NCI-H510A treated with DMSO at 0.1 percent for 48 hours (cell line): ENCODE measurements at places on chromosomes 13 and 19.
A peak's percentile ranks its signal among the peaks of the same experiment; 100 is the strongest.

DNA sequence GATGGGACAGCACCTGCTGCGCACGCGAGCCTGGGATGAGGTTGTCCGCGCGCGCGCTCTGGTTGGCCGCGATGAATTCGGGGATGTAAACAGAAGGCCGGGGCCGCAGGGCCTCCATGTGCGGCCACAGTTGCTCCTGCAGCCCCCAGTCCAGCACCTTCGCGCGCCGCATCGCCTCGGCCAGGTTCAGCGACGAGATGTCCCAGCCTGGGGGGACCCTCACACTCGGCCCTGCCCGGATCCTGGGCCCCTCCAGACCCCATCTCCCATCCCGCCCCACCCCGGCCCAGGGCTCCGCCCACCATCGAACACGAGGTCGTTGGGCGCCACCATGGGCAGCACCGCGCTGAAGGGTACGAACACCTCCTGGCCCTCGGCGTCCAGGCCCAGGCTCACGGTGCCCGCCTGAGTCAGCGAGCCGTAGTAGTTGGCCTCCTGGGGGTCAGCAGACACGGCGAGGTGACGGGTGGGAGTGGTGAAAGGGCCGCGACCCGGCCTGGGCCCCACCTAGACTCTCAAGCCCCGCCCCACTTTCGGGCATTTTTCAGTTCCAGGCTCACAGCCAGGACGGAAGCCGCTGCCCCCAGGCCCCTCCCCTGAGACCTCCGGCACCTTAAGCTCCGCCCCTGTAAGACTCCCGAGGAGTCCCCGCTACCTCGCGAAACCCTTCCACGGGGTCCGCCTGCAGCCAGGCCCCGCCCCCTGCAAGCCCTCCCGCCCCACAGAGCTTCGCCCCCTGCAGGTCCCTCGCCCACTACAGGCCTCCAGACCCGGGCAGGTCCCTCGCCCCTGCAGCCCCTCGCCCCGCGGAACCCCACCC lies 1.1 kb downstream of the ISYNA1 start:
- DNase-seq = no peak

- no peak for DNase-seq
These were observed 5.5 kb downstream of the SIN3B start for GRCh38 chr19:16834747-16835146.

GRCh38 chr13:54949735-54950134 lies 1921.1 kb downstream of the OLFM4 start:
- no peak for DNase-seq

GRCh38 chr13:90118467-90119071 lies 1228.9 kb upstream of the MIR17HG start:
- DNase-seq = no peak

- no peak for DNase-seq
These were observed 3.9 kb upstream of the KLK15 start for GRCh38 chr19:50837300-50837699.

- no peak for DNase-seq
These were observed 69.7 kb upstream of the SIAH3 start for GRCh38 chr13:45921162-45921736.

- DNase-seq = no peak
These were observed 72.4 kb upstream of the TSC22D1 start for GRCh38 chr13:44648392-44649103.

DNA sequence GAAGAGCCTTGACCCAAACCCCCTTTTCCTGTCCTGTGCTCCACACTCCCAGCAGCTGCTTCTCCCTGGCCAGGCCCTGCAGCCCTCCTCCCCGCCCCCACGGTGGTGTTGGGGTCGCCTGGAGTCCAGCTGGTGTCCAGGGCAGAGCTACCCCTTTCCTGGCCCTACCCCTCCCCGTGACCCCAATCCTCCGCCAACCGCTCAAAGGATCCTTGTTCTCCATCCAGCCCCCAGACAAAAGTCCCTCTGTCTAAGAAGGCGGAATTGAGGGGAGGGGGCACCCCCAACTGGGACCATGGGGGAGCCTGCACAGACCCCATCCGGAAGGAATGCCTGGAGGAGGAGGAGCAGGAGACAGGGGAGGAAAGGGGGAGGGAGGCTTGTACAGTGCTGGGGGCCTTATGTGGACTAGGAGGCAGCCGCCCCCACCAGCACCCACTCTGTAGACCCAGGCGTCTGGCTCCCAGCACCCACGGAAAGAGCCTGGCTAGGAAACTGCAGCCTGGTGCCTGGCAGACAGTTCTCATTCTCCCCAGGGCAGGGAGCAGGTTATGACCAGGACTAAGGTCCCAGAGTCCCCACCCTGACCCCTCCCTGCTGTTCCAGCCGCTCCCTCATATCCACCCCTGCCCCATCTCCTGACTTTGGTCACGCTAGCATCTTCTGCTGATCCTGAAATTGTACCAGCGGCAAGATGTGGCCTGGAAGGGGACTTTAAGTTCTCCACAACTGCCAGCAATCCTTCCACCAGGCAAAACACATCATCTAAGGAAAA lies at the start of gene FXYD3:
TSS of gene FXYD3 (plus strand) at position 647 of the 775 bp plus-strand sequence. CDS start 3,554 bp downstream, outside the sequence.
- DNase-seq = no peak

- peak; percentile 64 for DNase-seq
These were observed 499 bp downstream of the LSM7 start for GRCh38 chr19:2327773-2328400.

DNA sequence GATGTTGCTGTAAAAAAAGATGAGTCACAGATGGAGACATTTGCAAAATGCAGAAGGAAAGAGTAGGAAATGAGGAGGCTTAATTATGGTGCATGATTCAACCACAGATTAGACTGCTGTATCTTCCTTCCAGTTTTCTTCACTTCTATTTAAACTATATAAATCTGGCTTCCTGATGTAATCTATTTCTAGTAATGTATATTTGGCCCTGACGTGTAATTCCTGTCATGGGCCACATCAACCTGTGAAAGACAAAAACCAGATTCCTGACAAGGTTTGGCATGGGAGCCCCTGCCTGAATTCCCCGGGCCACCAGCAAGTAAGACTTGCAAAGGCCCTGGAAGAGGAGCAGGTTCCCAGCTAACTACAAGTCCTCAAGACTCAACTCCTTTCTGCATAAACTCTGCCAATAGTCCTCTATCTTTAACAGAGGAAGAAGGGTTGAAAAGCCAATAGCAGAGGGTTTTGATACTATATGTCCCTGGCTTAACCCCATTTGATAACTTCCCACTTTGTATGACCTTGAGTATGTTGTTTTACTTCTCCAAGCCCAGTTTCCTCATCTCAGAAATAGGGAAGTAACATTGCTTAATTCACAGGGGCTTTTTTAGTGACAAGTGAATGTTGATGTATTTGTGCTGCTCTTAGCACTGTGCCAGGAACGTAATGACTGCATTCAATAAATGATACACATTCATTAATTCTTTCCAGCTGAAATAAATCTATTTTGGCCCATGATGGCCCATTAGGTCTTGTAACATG lies 172.7 kb downstream of the SPRY2 start:
- no peak for DNase-seq

DNA sequence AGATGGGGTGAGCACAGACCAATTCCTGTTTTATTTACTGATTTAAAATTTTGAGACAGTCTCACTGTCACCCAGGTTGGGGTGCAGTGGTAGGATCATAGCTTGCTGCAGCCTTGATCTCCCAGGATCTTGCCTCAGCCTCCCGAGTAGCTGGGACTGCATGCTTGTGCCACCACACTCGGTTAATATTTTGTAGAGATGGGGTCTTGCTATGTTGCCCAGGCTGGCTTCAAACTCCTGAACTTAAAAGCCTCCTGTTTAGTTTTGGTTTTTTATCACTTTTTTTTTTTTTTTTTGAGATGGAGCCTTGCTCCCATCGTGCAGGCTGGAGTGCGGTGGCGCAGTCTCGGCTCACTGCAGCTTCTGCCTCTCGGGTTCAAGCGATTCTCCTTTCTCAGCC lies 4.7 kb downstream of the UBA52 start:
- no peak for DNase-seq

GRCh38 chr13:50073340-50073739 lies 58.1 kb downstream of the KCNRG start:
- no peak for DNase-seq

- DNase-seq = peak; percentile 67
These were observed 1.1 kb downstream of the MIDN start for GRCh38 chr19:1249298-1249989.

- no peak for DNase-seq
These were observed 214.4 kb downstream of the SPRY2 start for GRCh38 chr13:80126389-80127068.

DNA sequence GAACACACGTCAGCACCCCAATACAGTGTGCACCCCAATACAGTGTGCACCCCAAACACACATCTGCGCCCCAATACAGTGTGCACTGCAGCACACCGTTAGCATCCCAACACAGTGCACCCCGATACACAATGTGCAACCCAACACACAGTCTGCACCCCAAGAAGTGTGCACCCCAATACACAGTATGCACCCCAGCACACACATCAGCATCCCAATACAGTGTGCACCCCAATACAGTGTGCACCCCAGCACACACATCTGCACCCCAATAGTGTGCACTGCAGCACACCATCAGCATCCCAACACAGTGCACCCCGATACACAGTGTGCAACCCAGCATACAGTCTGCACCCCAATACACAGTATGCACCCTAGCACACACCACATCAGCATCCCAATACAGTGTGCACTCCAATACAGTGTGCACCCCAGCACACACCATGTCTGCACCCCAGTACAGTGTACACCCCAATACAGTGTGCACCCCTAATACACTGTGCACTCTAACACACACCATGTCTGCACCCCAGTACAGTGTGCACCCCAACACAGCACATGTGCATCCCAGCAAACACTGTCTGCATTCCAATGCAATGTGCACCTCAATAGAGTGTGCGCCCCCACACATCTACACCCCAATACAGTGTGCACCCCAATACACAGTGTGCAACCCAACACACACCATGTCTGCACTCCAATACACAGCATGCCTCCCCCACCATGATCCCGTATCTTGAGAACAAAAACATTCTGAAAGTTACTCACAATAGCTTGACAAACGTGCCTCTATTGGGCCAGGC lies 855 bp upstream of the CARS2 start:
- DNase-seq = no peak

GRCh38 chr19:35149463-35149862 lies 5.1 kb upstream of the FXYD5 start:
- DNase-seq = no peak

DNA sequence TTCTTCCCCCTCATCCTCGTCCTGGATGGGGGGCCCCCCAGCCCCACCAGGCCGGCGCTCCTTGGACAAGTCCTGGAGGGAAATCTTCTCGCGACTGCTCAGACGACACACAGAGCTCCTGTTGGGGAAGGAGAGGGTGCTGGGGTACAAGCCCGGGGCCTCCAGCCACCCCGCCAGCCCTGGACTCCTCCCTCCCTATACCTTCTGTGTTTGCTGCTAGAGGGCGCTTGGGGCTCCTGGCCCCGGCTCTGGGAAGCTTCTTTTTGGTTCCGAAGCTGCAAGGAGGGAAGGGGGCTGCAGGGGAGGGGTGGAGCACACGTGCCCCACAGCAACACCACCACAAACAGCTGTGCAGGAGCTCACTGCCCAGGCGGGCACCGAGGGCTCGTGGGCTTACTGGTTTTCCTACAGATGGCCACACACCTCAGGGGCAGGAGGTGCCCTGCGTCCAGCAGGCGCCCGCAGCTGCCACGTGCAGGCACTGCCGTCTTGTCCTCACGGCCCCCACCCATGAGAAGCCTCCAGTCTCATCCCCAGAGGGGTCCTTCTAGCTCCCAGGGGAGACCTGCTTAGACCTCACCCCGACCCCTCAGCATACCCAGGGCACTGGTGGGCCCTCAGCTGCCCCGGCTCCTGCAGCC lies 20.5 kb downstream of the EPS8L1 start:
- no peak for DNase-seq

DNA sequence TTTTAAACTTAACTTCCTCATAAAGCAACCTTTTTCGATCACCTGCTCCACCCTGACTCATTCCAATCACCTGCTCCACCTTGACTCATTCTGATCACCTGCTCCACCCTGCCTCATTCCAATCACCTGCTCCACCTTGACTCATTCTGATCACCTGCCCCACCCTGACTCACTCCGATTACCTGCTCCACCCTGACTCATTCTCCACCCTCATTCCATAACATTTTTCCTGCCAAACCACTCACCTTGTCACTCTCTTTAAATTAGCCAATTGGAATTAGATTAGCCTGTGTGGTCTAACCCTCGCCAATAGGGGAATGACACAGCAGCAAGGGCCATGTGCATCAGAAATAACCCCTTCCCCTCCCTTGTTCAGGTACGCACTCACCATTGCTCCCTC lies 31.9 kb upstream of the ZNF83 start:
- no peak for DNase-seq

GRCh38 chr13:104944176-104944575 lies 1591.3 kb downstream of the EFNB2 start:
- DNase-seq = no peak

- DNase-seq = peak; percentile 77
These were observed 2.1 kb downstream of the DAPK3 start for GRCh38 chr19:3968556-3969434.

GRCh38 chr19:21362291-21362690 lies 3.5 kb downstream of the ZNF738 start:
- no peak for DNase-seq

- no peak for DNase-seq
These were observed 44.7 kb upstream of the LATS2 start for GRCh38 chr13:21106089-21106488.

GRCh38 chr13:46728777-46729176 lies 68.2 kb downstream of the ESD start:
- no peak for DNase-seq

DNA sequence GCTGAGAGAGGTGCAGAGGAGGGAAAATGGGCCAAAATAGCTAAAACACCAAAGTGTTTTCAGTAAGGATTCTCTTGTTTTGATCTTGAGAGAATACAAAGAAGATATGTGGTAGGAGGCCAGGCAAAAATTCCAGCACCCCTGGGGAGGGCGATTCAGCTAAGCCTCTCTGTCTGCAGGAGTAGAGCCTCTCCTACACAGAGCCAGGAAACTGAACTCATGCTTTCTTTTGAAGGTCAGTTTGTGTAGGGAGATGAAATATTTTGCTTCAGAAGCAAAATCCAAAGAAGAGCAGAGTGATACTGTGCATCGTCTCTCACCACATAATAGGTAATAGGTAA lies 565.0 kb downstream of the FGF9 start:
- DNase-seq = no peak

- no peak for DNase-seq
These were observed 67.8 kb upstream of the CSNK1A1L start for GRCh38 chr13:37173214-37173613.

- no peak for DNase-seq
These were observed 4.7 kb downstream of the ALOX5AP start for GRCh38 chr13:30739761-30740642.

GRCh38 chr19:10320602-10321416 lies 5.0 kb upstream of the FDX2 start:
- DNase-seq = no peak

DNA sequence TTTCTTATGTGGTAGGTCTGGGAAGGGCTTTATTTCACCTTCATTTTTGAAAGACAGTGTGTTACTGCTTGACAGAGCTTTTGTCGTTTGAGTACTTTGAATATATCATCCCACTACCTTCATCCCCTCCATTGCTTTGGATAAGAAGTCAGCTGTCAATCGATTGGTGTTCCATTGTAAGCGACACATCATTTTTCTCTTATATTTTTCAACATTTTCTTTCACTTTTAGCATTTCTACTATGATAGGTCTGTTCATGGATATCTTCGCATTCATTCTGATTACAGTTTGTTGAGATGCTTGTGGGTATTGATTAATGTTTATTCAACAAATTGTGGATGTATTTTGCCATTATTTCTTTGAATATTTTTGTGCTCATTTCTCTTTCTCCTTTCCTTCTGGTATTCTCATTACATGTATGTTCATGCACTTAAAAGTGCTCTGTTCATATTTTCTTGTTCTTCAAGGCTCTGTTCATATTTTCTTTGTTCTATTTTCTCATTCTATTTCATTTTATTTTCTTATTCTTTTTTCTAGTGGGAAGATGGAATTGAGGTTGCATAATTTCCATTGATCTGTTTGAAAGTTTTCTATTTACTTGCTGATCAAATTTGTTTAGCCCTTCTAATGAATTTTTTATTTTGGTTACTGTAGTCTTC lies 29.2 kb downstream of the ZNF546 start:
- DNase-seq = no peak
